Activated naive CD4-positive, alpha-beta T cell treated with anti-CD3 and anti-CD28 coated beads, Interleukin-2, amount 50 U/mL, for 16 hours (primary cell): ENCODE measurements at places on chromosomes 1 and 21.

DNA sequence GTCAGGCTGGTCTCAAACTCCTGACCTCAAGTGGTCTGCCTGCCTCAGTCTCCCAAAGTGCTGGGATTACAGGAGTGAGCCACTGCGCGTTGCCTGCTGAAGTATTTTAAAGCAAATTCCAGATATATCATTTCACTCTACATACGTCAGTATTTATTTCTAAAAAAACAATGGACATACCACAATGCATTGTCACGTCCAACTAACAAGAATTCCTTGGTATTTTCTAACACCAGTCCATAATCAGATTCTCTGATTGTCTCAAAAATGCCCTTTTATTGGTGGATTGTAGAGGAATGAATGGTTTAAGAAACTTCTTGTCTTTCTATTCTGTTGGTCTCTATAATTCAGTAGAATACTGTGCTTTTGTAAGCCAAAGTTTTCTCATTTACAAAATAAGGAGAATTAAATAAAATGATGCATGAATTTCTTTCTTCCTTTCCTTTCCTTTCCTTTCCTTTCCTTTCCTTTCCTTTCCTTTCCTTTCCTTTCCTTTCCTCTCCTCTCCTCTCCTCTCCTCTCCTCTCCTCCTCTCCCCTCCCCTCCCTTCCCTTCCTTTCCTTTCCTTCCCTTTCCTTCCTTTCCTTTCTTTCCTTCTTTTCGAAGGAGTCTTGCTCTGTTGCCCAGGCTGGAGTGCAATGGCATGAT is 55.8 kb downstream of the VPS13D start:
- no peak for DNase-seq

DNA sequence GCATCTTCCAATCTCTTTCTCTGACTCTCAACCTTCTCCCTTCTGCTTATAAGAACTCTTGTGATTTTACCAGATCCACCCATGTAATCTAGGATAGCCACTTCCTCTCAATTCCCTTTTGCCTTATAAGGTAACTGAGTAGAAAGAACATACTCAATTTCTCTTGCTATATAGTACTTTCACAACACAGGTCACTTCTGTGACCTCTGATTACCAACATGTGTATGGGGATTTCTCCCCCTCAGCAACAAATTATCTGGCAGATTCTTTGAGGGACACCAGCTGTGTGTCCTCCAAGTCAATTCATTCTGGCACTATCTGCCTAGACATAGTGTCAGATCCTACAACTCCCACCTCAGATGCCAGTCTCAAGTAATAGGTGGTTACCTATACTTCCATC is 62.5 kb downstream of the IL23R start:
- DNase-seq, result no peak

DNA sequence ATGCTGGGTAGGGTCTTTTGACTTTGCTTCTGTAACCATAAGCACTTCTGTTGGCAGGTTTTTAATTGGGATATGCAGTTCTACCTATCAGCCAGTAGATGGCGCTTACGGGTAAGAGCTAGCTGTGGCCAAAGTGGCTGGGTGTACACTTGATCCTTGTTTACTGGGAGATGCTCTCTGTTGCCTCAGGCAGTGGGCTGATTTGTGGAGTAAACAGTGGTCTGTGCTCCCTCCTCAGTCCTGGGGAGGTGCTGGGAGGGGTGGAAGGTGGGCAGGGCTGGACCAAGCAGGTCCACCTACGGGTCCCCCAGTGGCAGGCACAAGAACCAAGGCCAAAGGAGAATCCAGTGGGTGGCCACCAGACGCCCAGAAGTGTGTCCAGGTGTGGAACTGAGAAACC is 43.4 kb downstream of the RALGPS2 start:
- DNase-seq, result no peak

DNA sequence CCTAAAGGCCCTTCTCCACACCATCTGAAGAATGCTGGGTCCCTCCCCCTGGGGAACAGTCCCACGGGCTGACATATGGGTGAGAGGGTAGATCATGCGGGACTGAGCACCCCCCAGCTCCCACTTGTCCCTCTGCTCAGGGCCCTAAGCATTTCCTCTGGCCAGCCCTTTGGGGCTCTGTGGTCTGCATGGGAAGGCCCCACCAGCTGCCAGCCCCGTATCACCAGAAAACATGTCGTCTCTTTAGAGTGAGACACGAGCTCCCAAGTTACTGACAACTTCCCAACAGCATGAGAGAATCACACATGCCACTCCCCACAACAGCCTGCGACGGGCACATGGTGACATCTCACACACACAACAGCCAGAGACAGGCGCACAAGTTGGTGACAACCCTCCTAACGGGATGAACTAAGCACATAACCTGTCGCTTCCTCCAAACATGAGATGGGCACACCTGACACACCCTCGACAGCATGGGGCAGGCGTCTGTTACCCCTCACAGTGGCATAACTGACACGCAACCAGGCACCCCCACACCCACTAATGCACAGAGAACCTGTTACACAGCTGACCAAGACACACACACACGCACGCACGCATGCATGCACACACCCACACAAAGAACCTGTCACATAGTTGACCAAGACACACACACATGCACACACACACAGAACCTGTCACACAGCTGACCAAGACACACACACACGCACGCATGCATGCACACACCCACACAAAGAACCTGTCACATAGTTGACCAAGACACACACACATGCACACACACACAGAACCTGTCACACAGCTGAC is 41.2 kb downstream of the AHDC1 start:
- DNase-seq, result no peak

- no peak for DNase-seq
Measured at GRCh38 chr1:9766759-9767442, 56.9 kb downstream of the CLSTN1 start.

DNA sequence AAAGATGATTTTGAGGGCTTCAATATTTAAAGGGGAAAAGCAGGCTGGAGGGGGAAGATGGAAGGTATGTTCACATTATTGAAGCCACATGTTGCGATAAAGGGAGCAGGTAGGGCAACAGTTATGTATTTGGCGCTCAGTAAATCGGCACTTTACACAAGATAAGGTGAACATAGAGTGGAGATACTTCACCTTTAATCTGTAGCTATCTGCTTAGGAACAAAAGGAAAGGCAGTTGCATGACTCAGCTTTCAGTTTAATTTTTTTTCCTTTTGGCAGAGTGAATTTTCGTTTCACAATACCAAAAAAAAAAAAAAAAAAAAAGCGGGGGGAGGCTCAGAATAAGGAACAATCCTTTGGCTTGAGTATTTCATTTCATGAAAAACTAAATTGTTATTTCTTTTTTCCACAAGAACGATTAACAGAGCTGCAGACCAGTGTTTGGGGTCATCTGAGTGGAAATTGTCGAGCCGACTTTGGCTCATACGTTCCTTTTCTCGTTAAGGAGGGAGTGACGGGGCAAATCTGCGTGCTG is 1.1 kb upstream of the COQ8A start:
- no peak for DNase-seq

GRCh38 chr1:109011335-109011734 is 30.6 kb downstream of the WDR47 start:
- DNase-seq, result no peak

DNA sequence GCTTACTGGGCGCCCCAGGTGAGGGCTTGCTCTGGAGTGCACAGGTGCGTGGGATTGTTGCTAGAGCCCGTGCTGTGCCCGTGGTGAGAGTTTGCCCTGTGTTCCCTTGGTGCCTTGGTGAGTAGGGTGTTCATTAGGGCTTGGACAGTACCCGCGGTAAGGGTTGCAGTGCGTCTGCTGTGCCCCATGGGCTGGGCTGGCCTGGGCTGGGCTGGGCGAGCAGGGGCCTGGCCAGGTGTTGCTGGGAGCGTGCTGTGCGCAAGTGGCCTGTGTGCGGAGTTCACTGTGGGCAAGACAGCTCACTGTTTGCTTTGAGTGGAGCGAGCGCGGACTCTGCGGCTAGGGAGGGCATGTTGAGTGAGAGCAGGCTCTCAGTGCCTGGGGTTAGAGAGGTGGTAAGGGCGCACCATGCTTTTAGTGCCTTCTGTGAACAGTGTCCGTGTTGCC is 725 bp downstream of the CR1L start:
- no peak for DNase-seq

DNA sequence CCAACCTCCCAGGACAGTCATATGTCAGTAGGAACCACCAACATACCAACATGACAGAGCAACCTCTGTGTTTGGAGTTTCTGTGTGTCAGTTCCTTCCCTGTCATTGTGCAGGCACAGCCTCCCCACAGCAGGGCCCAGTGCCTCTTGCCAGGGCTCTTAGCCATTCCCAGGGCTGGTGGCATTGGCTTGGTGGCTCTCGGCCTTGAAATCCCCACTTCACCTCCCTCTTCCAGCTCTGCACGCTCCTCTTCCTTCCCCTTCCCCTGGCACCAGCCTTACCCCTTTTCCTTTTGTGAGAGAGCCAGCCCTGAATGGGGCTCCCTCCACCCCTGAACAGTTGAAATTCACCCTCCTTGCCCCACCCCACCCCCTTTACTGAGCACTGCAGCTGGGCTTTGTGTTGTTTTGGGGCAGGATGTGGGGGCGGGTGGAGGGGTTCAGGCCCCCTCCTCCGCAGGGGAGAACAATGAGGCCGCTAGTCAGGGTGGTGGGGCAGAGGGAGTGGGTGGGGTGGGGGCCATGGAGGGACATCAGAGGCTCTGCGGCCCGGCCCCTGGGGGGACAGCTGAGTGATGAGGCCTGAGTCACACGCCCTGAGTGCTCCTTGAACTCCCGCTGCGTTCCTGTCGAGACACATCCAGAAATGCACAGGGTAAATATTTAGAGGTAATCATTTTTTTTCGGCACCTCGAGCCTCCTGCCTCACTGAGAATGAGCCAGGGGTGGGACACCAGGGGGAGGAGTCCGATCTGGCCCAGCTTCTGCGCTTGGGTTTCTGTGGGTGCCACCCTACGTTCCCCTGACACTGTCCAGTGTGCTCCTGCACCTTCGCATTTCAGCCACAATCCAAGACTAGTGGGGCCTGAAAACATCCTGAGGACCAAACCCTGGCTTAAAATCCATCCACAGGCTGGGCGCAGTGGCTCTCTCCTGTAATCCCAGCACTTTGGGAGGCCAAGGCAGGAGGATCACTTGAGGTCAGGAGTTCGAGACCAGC is 28.6 kb downstream of the LGR6 start:
- DNase-seq, result no peak
